ENCODE measurements at places on chromosomes 13 and 19.

GRCh38 chr19:58154287-58154678 is 3.7 kb upstream of the ZNF329 start:
- no peak for DNase-seq

GRCh38 chr13:110716247-110716515 is 2.7 kb downstream of the ING1 start:
- no peak for DNase-seq

- no peak for DNase-seq
Measured at GRCh38 chr13:113083402-113084061, 22.1 kb upstream of the F7 start.

- no peak for DNase-seq
Measured at GRCh38 chr19:646779-647565, 7.3 kb downstream of the FGF22 start.

Measured in RCC 7860 (cell line).